ENCODE measurements at places on chromosomes 12 and 14. TPM values are rescaled to one million over a fixed set of nuclear protein-coding genes. Genes with fewer than 3 reads are reported as not detected.

ST8SIA1 gene
- total RNA-seq: not detected

GRCh38 chr12:69608114-69608513, 2.6 kb downstream of the LRRC10 start:
- DNase-seq: no peak

GRCh38 chr12:48816143-48816854, 2.0 kb upstream of the CACNB3 start:
- no peak for DNase-seq

- no peak for DNase-seq
These were observed 308.0 kb upstream of the FKBP4 start for GRCh38 chr12:2486796-2487195.

DNA sequence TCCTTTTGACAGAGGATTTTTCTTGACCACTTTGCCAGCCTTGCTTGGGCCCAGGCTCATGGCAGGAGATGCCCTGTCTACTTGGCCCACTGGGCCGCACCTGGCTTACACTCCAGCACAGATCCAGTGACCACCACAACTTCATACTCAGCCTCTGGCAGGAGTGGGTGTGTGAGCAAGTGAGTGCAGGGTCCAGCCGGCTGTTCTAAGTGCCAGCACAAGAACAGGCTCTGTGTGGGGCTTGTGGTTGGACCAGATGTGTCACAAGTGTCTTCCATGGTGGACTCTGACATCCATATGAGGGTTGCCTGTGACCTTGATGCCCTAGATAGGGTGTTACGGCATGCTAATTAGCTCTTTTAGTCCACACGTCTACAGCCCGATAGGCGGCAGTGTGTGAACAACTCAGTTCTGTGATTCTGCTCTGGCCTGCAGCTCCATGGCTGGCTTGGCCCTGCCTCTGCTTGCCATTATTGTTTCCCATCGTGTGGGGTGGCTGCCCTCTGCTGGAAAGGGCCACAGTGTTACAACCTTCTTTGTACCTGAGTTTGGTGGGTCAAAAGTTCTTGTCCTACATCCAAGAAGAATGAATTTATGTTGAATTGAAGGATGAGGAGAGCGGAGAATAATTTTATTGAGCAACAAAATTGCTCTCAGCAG, 1089.1 kb downstream of the SLC6A15 start:
- DNase-seq: peak; percentile 97

Measured in H9 (cell line).